ENCODE measurements at places on chromosomes 6 and 20.

DNA sequence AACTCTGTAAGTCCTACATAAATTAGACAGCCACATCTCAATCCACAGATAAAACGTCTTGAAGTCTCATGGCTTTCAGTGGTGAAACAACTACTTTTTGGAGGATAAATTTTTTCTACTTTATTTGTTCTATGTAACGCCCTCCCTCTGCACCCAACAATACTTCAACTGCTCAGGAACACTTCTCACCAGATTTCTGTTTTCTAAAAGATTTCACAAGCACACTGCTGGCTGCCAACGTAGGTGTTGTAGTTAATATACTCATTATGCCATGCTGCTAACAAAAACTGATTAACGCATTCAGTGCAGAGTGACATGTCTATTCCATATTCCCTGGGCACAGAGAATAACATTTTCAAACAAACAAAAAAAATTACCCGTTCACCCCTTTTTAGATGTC lies 10.2 kb downstream of the USP49 start:
- DNase-seq: no peak

- no peak for DNase-seq
Observed at GRCh38 chr6:42692137-42692911, 30.1 kb downstream of the PRPH2 start.

- DNase-seq: no peak
Observed at GRCh38 chr6:1613688-1614447, 4.2 kb downstream of the FOXC1 start.

DNA sequence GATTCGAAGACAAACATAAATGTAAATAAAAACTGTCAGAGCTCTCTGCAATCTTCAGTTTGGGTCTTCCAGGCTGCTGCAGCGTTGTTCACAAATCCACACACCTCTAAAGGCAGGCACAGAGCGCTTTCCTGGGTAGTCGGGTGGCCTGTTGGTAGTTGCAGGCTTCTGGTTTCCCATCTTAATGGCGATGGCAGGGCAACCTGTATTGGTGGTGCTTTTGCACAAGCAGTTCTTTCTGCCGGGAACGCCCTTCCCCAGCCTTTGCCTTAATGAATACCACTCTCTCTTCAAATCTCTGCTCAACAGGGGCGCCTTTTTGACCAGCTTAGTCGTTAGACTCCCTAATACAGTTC lies 723 bp upstream of the IFT52 start:
- DNase-seq: no peak

DNA sequence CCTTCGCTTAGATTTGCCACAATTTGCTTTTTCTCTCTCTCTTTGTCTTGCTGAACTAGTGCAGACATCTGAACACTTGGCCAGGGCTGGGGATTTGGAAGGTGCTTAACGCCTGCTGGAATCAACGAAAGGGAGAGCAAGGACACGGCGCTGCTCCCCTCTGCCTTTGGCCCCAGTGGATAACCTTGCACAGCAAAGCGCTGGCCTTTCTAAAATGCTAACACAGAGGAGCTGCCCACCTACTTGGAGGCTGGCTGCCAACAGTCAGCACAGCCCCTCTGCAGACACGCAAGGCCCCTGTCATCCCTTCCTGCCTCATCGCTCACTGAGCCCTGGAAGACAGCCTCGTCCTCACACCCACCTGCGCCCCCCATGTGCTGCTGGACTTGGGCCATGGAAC lies 37.5 kb downstream of the C20orf203 start:
- DNase-seq: no peak

All from cortex of kidney (tissue), 1 donor.